Hematopoietic multipotent progenitor cell treated with erythropoietin and hydrocortisone succinate and interleukin-3 and kit ligand, for 15 days (in vitro differentiated cells): ENCODE measurements at places on chromosomes 5 and 9.
A peak's percentile ranks its signal among the peaks of the same experiment; 100 is the strongest.

GRCh38 chr9:73073337-73074175, 78.1 kb upstream of the ANXA1 start:
- DNase-seq: no peak

GRCh38 chr5:71932131-71932654, 175.1 kb upstream of the MAP1B start:
- no peak for DNase-seq

DNA sequence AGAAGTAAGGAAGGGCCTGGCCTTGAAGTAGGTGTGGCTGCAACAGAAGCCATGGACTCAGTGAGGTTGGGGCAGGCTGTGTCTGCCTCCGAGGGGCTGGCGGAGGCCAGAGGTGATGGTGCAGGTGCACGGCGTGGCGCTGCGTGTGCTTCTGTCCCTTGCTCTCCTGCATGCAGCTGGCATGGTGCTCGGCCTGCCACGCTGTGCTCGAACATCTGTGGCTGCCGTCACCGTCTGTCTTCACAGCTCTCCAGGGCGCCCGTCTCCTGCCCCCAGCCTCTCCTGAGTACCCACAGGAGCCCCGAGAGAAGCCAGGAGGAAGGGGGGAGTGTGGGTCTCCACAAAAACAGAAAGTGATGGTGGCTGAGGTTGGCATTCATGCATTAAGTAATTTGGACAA, 193.7 kb downstream of the CACNA1B start:
- DNase-seq: no peak

DNA sequence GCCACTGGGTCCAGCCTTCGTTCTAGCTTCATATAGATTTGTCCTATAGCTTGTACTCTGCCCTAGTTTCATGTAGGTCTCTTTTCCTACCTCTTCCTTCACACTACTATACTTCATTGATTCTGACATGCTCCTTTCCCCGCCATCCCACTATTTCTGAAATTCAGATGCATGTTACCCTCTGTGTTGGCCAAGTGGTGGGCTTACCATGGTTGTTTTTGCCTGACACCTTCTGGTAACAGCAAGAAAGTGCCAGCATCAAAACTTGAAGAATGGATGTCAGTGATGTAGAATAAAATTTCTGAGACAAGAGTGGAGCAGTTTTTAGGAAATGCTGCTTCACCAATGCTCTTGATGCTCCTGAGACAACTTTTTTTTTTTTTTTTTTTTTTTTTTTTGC, 19.5 kb upstream of the SERINC5 start:
- DNase-seq: peak; percentile 54

- DNase-seq: no peak
These were observed 106.7 kb upstream of the SH3GL2 start for GRCh38 chr9:17472126-17472525.

DNA sequence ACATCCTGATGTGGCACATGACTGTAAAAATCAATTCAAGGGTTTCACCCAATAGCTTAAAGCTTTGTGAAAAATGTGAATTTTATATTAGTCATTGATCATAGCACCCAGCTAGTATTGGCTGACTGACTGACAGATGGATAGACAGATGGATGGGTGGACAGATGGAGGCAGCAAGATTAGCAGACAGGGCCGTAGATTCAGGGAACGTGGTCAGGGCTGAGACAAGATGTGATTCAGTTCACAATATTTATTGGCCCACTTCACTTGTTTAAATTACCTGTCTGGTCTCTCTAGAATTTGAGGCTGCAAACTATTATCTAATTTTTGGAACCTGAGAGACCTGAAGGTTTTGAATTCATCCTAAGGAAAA, 12.0 kb upstream of the PCSK5 start:
- no peak for DNase-seq

GRCh38 chr9:86176468-86176867, 77.1 kb upstream of the GOLM1 start:
- DNase-seq: no peak

GRCh38 chr5:59335544-59335943, 558.0 kb downstream of the PDE4D start:
- DNase-seq: no peak

GRCh38 chr9:4986783-4987182, 1.7 kb downstream of the JAK2 start:
- DNase-seq: peak; percentile 61

DNA sequence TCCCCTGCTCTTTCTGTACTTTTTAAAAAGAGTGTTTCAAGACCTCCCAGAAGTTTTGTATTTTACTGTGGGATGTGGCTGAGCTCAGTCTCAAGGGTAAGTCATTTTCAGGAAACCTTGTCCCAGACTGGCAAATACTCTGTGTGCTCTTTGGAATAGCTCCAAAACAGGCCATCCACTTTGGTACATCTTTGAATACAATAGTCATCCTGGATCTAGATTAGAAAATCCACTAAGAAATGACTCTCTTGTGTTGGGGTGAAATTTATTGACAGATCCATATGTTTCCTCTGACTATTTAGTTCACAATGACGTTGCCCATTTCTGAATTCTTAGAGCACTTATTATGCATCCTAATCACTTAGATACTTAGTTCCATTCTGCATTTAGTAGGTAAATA, 95.2 kb downstream of the PLCXD3 start:
- DNase-seq: no peak

GRCh38 chr9:136683755-136684154, 3.5 kb downstream of the AGPAT2 start:
- no peak for DNase-seq

DNA sequence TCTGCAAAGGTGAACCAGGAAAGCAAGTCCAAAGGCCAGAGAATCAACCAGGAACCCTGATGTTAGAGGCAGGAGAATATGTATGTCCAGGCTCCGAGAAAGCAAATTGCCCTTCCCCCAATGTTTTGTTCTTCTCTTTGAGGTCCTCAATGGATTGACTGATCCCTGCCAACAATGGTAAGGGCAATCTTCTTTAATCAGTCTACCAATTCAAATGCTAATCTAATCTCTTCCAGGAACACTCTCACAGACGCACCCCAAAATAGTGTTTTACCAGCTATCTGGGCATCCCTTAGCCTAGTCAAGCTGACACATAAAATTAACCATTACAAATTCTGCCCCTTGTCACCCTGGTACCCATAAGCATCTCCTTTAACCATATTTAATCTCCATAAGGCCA, 398.0 kb downstream of the RAB3C start:
- DNase-seq: no peak

DNA sequence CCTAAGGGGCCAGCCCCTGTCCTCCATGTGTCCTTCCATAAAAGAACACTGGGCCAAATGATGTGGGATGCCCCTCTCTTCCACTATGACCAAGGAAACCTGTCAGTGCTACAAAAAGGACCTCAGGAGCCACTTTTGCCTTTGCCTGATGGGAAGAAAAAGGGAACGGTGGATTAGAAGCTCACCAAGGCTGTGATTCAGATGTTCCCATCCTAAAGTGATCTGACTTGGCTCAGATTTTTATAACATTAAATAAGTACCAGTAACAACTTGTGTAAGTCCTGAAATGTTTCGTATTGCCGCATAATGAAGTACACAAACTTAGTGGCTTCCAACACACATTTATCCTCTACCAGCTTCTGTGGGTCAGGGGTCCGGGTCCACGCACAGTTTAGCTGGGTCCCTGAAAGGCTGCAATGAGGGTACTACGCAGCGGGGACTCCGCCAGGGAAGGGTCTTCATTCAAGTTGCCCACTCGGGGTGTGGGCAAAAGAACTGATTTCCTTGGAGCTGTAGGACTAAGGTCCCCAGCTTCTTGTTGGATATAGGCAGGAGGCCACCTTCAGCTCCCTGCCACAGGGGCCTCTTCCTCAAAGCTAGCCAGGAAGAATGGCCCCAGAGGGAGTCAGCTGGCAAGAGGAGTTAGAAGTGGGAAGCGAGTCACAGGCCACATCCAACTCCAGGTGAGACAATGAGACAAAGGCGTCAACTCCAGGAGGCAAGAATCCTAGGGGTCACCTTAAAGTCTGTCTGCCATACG, 60.4 kb downstream of the RAPGEF1 start:
- no peak for DNase-seq

- no peak for DNase-seq
These were observed 29.8 kb upstream of the FBP1 start for GRCh38 chr9:94668928-94669729.

GRCh38 chr5:116153687-116154174, 68.9 kb downstream of the COMMD10 start:
- DNase-seq: no peak

GRCh38 chr5:170301149-170301548, 3.6 kb upstream of the LCP2 start:
- no peak for DNase-seq

GRCh38 chr5:158378931-158379330, 520.0 kb upstream of the CLINT1 start:
- DNase-seq: no peak

DNA sequence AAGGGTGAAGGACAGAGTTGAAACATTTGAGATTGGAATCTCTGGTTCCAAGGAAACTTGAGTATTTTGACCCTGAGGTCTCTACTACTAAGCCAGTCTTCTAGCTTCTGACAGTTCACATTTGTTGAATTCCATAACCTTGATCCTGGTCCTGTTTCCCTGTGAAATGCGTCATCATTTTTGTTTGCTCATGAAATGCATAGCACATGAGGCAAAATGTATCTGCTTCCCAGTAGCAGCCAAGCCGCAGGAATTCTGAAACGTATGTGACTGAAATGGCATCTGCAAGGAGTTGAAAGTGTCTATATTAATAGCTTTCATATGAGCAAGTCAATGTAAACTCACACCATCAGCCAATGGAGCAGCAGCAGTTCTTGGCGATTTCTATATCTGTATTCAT, 307.9 kb downstream of the CSNK1G3 start:
- no peak for DNase-seq

- DNase-seq: no peak
These were observed 13.7 kb downstream of the EHMT1 start for GRCh38 chr9:137632230-137633161.

- DNase-seq: peak; percentile 43
These were observed 17.4 kb downstream of the ACSL6 start for GRCh38 chr5:131994090-131994489.

DNA sequence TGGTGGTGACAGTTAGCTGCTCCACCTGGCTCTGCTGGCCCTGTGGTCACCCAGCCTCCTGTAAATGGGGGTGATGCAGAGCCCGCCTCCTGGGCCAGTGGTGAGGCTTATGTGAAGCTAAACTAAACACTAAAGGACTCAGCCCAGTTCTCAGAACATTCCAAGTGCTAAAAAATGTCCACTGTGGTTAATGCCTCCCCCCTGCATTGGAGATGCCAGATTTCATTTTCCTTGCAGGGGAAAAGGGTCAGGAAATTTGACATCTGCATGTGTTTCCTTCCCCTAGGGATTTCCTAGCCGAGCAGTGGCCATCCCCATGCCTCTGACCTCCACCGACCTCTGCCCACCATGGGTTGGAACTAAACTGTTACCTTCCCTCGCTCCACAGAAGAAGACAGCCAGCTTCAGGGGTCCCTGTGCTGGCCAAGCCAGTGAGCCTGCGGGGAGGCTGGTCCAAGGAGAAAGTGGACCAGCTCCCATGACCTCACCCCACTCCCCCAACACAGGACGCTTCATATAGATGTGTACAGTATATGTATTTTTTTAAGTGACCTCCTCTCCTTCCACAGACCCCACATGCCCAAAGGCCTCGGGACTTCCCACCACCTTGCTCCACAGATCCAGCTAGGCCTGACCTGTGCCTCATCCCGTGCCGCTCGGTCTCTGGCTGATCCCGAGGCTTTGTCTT, 13.0 kb downstream of the CD74 start:
- no peak for DNase-seq

DNA sequence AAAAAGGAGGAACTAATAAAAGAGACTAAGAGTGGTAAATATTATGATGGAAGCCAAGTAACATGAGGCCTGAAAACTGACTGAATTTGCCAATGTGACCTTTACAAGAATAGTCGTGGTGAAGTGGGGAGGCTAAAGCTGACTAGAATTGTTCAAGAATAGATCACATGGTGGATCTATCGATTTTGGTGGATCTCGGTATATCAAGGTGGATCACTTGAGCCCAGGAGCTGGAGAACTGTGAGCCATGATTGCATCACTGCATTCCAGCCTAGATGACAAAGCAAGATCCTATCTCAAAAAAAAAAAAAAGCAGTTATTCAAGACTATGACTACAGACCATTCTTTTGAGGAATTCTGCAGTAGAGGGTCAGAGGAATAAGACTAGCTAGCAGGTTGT, 15.1 kb downstream of the ERMP1 start:
- no peak for DNase-seq

DNA sequence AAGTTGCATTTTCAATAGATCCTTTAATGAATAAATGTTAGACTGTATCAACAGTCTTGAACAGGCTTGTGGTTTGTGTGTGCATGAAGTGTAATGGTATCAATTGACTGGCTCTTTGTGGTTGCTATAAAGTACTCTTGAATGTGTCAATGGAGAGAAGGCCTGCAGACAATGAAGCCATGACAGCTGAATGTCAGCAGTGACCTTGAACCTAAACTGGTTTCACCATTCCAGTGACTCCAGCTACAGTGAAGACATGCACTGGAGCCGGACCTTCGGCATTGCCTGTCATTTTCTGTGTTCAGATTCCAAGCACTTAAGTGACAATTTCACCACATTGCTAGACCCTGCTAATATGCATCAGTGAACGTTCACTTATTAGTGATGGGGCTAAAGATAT, 276.0 kb upstream of the TMEM161B start:
- DNase-seq: no peak

GRCh38 chr5:131068893-131069643, 96.0 kb downstream of the HINT1 start:
- no peak for DNase-seq

DNA sequence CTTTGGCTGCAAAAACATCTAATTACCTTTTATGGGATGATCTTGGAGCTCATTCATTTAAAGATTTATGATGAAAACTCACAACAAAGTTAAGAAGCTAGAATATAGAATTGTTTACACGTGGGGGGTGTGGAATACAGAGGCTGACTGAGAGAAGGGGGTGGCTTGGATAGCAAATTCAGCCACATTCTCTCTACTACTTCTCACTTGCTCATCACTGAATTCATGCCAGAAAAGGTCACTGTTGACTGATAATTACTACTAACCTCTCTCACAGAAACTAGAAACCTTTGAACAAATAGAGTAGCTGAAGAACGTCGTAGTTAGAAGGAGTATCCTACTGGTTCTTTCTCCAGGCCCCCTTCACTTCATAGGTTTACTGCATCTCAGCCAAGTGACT, 808.2 kb downstream of the BRINP1 start:
- DNase-seq: no peak

- no peak for DNase-seq
These were observed 463.1 kb upstream of the CDH10 start for GRCh38 chr5:25107853-25108252.

- DNase-seq: no peak
These were observed 213.0 kb downstream of the ROR2 start for GRCh38 chr9:91736898-91737601.

- no peak for DNase-seq
These were observed 5.8 kb downstream of the TAS2R1 start for GRCh38 chr5:9624196-9624947.

- DNase-seq: no peak
These were observed 237.4 kb downstream of the NR3C1 start for GRCh38 chr5:143166090-143166489.

GRCh38 chr5:15573590-15573989, 73.6 kb downstream of the FBXL7 start:
- no peak for DNase-seq

- no peak for DNase-seq
These were observed 140.5 kb upstream of the COL5A1 start for GRCh38 chr9:134500931-134501760.

- no peak for DNase-seq
These were observed at the start of gene PCDHA13 for GRCh38 chr5:140881889-140882590. TSS of gene PCDHA13 (plus strand) at chr5:140882124. CDS start at chr5:140882269, 145 bp downstream.
